Hepatocyte (in vitro differentiated cells): ENCODE measurements at places on chromosomes 3 and 15. TPM values are rescaled to one million over a fixed set of nuclear protein-coding genes. Genes with fewer than 3 reads are reported as not detected.

DNA sequence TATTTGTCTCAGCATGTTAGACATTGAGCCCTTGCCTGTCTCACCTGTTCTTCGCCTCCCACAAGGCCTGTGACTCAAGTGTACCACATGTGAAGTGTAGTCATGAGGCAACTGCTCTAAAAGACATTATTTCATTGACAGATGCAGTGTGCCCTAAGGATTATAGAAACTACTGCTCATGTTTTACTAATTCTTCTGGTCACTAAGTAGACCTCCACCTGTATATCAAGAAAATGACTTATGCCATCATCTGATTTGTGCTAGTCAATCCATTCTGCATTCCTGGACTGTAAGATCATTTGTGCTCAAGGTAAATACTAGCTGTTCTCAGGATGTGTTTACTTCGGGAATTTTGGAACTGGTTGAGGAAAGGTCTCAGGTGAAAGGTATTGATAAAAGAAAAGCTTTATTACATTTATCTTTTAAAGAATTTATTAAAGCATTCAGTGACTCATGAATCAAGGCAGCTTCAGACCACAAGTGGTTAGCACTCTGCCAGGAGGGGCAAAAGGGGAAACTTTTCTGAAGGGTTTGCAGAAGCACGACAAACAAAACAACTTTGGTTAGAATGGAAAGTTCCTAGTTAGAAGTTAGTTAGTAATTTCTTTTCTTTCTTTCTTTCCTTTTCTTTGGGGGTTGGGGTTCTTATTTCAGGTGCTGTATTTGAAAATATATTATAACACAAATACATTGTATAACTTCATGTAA, 465.3 kb upstream of the CBLB start:
- no peak overlapping the region for H3K4me3 ChIP-seq
- no peaks in the 10 kb centered on the region for H3K4me1 ChIP-seq
- no peak for DNase-seq
- no peaks in the 10 kb centered on the region for H3K27me3 ChIP-seq

The SOX14 gene
- total RNA-seq = not detected in 2 replicates

The BNC1 gene
- total RNA-seq = 13.5 and 24.3 TPM in 2 replicates

DNA sequence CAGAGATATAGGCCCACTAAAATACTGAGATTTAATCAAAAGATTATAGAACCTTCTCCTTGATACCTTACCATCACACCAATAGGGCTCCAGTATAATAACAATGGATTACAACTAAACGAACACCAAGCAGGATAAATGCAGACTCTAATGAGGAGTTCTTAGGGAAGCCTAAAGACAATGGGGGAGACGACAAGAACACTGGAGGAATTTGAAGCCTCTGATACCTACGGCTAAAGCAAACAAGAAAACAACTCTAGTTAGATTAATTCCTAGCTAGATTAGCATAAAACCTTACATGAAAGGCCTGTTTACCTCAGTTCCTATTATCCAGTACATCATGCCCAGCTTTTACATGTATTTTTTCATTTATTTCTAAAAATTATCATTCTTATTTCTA, 35.1 kb downstream of the NGLY1 start:
- H3K4me1 ChIP-seq = no peaks in the 10 kb centered on the region
- H3K36me3 ChIP-seq = no peaks in the 10 kb centered on the region
- H3K27ac ChIP-seq = no peak overlapping the region
- H3K4me3 ChIP-seq = no peak overlapping the region
- no peaks in the 10 kb centered on the region for H3K27me3 ChIP-seq
- no peak for DNase-seq

DNA sequence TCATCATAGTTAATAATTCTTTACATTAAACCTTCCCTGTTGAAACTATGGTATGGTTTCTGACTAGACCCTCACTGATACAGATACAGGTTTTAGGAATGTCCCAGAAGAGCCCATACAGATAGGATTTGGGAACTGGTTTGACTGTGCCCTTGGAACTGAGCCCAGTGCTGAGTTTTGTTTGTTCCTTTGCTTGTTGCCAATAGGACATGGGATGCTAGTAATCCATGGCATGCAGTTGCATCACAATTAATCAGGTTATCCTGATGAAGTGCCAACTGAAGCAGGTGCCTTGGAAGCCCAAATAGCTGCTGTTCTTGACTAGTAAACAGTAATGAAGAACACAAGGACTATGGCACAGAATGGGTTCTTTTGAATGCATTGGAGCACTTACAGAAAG, 230.6 kb downstream of the NEK10 start:
- DNase-seq = no peak
- H3K4me3 ChIP-seq = no peak overlapping the region
- no peak overlapping the region for H3K27ac ChIP-seq
- no peaks in the 10 kb centered on the region for H3K4me1 ChIP-seq

The IL17RB gene
- total RNA-seq = 17.4 and 19.5 TPM in 2 replicates

DNA sequence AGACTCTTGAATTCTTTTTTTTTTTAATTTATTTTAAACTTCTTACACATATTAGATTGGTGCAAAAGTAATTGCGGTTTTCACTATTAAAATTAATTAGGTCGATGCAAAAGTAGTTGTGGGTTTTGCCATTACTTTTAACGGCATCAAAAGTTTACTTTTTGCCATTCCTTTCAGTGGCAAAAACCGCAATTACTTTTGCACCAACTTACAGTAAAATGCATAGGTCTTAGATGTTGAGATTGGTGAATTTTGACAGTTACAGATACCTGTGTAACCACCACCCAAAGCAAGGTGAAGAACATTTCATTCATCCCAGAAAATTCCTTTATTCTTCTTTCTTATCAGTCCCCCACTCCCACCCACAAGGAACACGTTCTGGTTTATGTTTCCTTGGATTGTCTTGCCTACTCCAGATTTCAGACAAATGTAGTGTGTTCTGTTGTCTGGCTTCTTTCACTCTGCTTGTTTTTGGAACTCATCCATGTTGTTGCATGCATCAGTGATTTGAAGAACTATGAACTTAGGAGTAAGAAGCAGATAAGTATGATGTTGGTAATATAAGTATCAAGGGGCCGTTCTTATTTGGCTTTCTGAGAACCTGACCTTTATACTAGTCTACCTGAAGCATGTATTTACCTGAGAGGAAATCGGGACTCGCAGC, 198.4 kb upstream of the UBE2E1 start:
- no peaks in the 10 kb centered on the region for H3K36me3 ChIP-seq
- no peaks in the 10 kb centered on the region for H3K27me3 ChIP-seq
- no peak overlapping the region for H3K27ac ChIP-seq

The AMT gene
- 19.0 and 26.5 TPM in 2 replicates for total RNA-seq

- peaks cover 13% of the 10 kb centered on the region for H3K4me1 ChIP-seq
- DNase-seq = peak; percentile 57
- H3K4me3 ChIP-seq = no peak overlapping the region
- H3K36me3 ChIP-seq = no peaks in the 10 kb centered on the region
- H3K27ac ChIP-seq = peak overlapping the region; percentile 71
Measured at GRCh38 chr3:187186801-187187421, 10.4 kb upstream of the RTP1 start.
